Right forelimb (tissue), 1 donor: ENCODE measurements at places on chromosomes 6 and 20.

DNA sequence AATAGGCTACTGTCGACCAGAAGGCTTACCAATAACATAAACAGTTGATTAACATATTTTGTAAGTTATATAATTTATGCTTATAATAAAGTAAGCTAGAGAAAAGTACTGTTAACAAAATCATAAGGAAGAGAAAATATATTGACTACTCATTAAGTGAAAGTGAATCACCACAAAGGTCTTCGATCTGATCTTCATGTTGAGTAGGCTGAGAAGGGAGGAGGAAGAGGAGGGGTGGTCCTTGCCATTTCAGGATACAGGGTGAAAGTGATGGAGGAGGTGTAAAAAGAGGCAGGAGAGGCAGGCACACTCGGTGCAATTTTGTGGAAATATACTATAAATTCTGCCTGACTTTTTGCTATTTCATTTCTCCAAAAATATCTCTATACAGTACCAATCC lies 10.4 kb downstream of the FBXL4 start:
- no peak for DNase-seq

- DNase-seq = no peak
Measured at GRCh38 chr20:30284281-30284905, 973.1 kb upstream of the DEFB115 start.

GRCh38 chr20:49993301-49993751 lies 10.5 kb downstream of the SNAI1 start:
- no peak for DNase-seq

DNA sequence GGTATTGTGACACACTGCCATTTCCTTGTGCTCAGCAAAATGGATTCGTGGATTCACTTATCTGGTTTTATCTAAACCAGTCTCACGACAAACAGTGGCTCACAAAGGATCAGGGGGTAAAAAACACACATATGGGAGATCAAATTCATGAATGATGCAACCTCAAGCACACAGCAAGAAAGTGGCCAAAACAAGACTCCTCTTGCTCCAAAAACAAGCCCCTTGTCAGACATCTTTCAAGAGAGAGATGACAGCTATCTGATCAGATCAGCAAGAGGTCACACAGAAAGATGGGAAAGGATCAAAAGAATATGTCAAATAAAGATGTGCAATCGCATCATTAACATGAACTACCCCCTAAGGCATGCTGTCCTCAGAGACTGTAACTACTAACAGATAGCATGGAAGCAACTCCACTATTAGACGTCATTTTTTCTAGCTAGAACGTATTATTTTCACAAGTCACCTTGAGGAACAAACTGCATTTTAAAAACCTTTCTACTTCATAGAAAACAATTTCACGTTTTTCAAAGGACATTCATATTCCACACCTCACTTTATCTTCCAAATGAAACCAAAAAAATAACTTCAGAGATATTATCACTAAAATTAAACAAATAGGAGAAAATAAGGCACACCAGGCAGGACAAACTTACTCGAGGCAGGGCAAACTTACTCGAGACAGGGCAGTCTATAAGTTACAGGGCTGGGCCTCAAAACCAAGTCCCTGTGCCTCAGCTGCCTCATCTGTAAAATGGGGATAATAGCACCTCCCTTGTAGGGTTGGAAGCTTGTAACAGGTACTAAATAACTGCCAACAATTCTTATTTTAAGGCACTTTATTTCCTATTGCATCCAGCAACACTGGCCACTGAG lies 122.3 kb downstream of the PREX1 start:
- no peak for DNase-seq

GRCh38 chr20:23584434-23585199 lies 16.3 kb upstream of the CST9L start:
- DNase-seq = no peak

- DNase-seq = no peak
Measured at GRCh38 chr20:57073402-57073801, 193.0 kb downstream of the BMP7 start.
